ENCODE measurements at places on chromosomes 12 and 14.

DNA sequence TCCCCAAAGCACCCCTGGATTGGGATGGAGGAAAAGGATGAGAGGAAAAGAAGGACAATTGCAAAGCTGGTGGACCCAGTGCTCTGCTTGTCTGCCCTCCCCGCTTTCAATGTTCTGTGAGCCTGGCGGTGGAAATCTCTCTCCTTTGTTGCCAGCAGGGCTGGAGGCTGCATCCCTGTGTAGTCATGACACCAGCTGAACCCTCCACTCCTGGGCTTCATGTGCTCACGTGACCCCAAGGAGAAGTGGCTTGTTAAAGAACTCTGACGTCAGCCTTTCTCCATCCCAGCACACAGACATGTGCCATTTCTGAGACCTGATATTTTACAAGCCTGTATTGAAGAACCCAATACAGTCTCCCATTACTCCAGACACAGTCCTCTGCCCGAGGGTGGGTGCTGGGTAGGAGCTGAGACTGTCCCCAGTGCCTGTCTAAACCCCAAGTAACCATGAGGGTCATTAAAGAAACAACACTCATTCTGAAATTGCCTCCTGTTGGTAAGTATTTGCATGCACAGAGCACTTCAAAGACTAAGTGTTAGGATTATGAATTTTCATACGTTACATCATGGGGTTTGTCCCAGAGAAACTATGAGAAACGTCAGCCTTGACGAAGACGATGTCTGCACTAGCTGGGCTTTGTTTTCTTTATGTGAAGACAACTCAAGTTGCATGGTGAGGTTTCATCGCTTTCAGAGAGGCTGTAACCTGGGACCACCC, 21.7 kb downstream of the GALNT16 start:
- DNase-seq = no peak

GRCh38 chr12:93938317-93938716, 210.1 kb upstream of the PLXNC1 start:
- DNase-seq = no peak

GRCh38 chr12:52307836-52308805, 13.1 kb downstream of the KRT83 start:
- peak; percentile 74 for DNase-seq

GRCh38 chr14:104976198-104977007, 1.8 kb downstream of the AHNAK2 start:
- DNase-seq = peak; percentile 80

- no peak for DNase-seq
These were observed 444.3 kb downstream of the NELL2 start for GRCh38 chr12:44431647-44432343.

DNA sequence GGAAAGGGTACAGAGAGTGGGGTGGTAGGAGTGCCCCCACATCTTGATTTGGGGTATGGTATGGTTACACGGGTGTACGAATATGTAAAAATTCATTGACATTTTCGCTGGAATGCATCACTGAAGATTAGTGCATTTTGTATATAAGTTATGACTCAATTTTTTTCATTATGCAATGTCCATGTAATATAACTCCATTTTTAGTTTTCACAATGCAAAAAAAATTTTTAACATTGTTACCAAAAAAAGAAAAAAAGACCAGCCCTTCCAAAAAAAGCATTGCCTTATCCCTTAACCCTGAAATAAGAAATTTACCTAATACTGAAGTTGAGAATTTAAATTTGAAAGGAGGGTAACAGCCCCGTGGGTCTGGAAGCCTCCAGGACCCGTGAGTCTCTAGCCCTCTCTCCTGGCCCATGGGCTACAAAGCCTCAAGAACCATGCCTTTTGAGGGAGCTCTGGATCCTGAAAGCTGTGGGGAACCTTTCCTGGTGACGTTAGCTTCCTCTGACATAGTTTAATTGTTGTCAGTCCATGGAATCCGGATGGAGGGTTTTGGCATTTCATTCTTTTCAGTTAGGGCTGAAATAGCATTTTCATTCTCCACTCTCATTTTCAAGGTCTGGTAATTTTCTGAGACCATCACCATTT, 55.6 kb upstream of the ACTN1 start:
- DNase-seq = no peak

DNA sequence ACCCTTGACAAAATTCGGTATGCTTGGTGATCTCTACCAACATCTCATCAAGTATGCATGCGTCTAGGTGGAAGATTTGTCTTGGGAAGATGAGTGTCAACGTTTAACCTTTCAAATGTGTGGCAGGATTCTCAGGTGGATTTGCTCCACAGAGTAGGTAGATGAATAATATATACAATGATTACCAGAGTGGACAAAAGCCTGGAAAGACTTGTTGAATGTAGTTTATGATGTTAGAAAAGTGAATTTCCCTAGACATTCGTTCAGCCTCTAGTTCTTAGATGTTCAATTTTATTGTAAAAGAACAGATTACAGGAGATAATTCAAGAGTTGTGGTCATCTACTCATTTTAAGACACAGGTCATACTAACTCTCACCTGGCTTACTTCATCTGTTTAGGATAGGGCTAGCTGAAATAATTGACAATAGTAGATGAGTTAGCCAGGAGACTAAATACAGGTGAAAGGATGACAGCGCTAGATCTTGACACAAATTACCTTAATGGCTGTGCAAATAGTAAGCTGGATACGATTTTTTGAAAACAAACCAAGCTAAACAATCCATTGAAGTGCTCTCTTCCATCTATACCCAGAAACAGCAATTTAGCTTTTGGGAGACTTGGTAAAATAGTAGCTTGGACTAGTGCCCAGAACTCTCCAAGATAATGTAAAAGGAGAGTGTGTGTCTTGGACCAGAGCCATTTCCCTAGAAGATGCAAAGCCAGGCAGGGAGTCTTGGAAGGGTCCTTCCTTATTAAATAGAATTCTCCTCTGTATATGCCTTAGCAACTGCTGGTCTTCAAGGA, 168.0 kb downstream of the DACT1 start:
- DNase-seq = no peak

DNA sequence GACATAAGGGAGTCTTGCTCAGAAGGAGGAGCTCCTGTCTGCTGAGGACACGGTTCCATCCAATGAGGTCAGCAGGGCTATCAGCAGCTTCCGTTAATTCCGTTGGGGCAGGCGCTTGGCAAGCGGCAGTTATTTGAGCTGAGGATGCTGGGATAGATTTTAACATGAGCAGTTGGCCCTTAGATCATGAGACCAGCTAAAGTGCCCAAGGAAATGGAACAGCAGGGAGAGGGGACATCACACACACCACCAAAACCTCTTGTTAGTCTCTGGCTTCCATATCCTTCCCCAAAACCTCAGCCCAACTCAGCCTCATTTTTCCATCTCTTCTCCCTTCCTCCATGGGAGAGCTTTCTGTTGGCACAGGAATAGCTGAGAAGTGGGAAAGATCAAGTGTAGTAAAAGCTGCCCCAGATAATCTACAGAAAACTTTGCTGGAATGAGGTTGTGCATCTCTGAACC, 138.7 kb upstream of the PZP start:
- DNase-seq = no peak

GRCh38 chr12:56864318-56864717, 69.9 kb downstream of the SDR9C7 start:
- DNase-seq = no peak

DNA sequence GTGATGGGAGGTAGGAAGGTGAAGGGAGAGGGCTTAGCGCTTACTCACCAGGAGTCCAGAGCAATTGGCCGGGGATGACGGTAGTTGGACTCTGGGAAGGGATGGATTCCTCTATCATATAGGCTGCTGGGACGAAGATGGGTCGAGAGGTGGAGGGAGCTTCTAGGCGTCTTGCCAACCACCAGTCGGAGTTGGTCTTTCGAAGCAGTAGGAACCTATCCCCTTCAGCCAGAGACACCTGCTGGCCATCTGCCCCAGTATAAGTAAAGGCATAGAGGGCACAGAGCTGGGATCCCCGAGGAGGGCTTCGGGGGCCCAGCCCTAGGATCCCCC, 657 bp downstream of the ARHGAP9 start:
- no peak for DNase-seq

GRCh38 chr12:55822228-55822627, 4.4 kb downstream of the ORMDL2 start:
- peak; percentile 14 for DNase-seq

DNA sequence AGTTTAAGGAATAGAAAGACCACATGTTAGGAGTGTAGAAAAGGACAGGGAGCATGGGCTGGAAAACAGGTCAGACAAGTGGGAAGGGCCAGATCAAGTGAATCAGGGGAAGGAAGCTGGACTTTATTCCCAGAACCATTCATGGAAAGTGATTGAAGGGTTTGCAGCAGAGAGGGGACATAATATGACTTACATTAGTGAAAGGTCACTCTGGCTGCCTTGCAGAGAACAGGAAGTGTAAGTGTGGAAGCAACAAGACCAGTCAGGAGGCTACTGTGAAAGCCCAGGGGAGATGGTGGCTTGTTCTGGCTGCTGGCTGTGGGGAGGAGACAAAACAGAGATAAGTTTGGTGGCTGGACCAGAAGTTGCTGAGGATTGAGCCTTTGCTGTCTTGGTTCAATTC, 69.1 kb downstream of the VCPKMT start:
- DNase-seq = no peak

GRCh38 chr12:101891462-101891971, 14.1 kb downstream of the DRAM1 start:
- DNase-seq = no peak

DNA sequence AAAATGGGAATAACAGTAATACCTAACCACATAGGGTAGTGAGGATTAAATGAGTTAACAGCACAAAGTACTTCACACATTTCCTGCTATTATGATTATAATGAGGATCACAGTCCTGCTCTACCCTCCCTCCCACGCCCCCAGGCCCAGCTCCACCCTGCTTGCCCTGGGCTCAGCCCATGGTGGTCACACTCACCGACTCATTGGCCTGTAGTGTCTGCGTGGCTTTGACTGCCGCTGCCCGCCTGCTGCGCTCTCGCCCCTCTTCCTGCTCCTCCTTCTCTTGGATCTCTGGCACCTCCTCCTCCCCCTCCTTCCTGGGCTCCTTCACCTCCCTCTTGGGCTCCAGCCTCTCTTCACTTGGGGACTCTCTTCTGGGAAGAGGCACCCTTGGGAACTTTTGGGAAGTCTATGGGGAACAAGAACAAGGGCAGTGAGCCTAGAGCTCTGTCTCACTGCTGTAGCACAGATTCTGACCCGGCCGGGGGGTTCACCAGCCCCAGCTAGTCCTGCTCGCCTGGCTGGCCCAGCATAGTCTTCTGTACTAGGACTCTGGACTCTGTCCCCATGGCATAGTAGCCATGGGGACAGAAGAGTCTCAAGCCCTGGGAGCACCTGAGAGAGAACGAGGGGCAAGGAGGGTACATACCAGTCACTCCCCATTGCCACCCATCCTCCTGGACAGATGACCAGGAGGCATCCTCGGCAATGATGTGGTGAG, 7.1 kb upstream of the PNMA1 start:
- DNase-seq = no peak

DNA sequence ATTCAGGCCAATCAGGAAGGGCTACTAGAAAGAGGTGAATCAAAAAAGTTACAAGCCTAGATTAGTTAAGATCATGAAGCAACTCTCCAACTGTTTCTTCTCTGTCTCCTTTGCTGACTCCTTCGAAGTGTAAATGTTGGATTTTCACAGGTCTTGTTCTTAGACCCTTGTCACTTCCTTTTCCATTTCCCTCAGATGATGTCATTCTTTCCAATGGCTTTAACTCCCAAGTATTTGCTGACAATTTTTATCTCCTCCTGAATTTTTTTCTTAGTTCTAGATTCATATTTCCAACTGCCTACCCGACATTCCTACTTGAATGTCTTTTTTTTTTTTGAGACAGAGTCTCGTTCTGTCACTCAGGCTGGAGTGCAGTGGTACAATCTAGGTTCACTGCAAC, 10.8 kb downstream of the GAS2L3 start:
- no peak for DNase-seq

DNA sequence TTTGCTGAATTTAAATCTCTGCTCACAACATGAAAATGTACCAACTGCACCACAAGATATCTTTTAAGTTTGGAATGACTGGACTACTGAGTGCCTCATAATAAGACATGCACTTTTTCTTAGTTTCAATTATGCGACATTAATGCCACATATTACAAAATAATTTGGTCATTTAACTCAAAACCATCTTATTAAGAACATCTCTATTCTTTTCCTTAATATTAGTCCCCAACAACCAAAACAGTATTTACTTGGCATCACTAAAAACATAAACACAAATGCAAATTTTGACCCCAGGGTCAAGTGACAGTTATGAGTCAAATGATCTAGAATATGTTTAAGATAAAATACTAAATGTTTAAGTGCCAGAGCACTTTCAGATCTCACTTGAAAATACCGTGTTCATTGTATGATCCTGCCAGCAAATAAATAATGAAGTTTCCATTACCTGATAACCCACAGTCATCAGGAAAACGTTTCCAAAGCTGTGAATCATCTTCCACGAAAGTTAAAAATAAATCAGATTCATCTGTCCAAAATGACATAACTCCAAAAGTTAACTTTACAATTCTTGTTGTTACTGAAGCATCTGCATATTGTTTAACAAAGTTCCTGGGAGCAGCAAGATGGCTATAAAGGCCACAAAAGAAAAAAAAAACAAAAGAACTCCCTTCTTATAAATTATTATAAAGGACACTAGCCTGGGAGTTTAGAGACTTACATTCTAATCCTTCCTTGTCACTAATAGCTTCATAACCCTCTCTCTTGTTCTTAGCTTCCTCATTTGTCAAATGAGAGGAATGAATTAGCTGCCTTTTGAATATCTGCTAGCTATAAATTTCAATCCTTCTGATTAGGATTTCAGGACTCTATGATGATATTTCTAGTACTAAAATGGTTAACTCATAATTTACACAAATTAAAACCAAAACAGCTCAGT, 30.5 kb upstream of the AP4S1 start:
- peak; percentile 6 for DNase-seq

DNA sequence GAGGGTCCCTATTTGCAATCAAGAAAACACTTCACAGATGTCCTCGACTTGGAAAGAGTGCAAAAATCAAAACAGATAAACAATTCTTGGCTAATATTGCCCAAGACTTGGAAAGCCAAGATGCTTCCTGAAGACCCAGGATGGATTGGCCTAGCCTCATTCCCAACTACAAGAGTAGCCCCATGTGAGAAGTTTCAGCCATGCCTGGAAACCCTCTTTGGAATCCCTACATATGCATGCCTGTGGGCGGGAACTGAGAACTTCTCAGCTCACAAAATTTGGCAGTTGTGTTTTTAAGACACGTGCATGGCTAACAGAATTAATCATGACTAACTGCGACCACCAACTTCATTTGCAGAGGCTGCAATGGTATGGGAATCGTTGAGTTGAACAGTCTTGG, 283.2 kb upstream of the TBX3 start:
- no peak for DNase-seq

GRCh38 chr12:91890742-91891141, 254.9 kb downstream of the BTG1 start:
- no peak for DNase-seq

DNA sequence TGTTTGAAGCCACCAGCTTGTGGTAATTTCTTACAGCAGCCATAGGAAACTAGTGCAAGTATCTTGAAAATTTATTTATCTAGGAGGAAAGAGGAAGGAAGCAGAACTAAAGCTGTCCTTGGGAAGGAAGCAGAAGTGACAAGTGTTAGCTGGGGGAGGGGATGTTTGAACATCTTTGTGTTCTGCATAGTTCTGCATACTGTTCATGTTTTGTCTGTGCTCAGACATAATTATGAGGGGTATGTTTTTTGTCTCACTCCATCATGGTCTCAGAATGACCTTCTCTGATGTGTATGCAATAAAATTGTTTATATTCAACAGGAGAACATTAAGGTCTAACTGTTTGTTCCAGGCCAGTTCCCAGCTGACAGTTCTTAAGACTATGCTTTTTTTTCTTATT, 606.5 kb downstream of the GALC start:
- DNase-seq = no peak
